ENCODE measurements at places on chromosomes 4 and X.

GRCh38 chrX:115232933-115233496 is 881 bp downstream of the LRCH2 start:
- peak; percentile 10 for DNase-seq

DNA sequence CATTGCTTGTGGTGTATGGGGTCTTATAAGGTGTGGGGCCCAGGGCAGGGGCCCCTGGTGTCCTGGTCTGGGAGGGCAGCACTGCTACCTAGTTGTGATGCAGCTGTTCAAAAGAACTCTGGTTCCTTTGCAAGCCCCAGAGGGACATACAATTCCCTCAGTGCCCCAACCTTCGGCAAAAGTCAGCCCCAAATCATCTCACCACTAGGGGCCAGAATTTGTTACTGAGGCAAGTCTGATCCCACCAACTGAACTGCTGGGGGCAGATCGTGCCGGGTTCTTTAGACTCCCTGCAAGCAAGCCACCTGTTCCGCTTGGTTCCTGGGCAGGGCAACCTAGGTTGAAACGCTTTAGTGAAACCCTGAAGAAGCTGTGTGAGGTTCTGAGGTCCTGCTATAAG is 180.1 kb upstream of the S100G start:
- no peak for DNase-seq

DNA sequence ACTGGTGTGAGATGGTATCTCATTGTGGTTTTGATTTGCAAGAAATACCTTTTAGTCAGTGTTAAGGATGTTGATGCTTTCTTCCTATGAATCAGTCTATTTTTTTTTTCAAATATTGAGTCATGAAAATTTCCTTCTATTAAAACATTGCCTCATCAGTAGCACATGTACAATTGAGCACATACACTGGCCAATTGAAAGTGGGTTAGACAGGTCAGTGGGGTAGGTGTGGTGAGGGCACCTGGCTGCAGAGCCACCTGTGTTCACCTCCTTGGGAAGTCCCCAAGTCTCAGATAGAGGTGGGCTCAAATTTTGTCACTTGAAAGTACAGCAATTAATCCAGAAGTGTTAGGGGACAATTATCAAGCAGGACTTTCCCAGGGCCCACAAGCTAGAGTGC is 243.7 kb downstream of the SPRY1 start:
- DNase-seq, result peak; percentile 73

- DNase-seq, result no peak
Observed at GRCh38 chr4:7821245-7822136, 118.2 kb downstream of the AFAP1 start.

- DNase-seq, result peak; percentile 44
Observed at GRCh38 chr4:39976945-39977488, 694 bp downstream of the PDS5A start.

DNA sequence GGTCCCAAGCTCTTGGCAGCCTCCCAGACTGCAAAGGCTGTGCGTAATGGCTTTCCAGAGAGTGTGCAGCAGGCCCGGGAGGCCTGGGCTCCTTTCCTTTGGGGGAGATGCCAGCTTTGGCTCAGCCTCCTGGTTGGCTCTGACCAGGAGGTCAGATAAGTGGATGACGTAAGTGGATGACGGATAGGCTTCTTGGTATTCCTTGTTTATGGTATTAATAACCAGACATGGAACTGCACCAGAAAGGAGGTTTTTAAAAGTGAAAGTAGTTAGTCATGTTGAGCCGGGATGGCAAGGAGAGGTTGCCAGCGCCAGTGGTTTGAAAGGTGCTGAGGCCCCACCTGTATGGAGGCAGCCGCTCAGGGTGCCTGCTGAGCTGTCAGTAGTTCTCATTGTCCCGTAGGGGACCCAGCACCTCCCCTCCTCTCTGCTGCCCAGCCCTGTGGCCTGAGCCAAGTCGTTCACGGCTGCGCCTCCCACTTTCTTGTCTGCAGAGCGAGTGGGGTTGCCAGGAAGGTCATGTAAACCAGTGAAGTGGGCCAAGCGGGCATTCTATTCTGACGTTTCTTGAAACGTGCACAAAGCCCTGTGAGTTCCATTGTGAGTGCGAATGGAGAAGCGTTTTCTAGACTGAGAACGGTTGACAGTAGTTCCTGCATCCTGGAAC is 28.7 kb upstream of the STOX2 start:
- DNase-seq, result peak; percentile 1

GRCh38 chrX:150643271-150643670 is 49.9 kb upstream of the MTMR1 start:
- DNase-seq, result peak; percentile 34

DNA sequence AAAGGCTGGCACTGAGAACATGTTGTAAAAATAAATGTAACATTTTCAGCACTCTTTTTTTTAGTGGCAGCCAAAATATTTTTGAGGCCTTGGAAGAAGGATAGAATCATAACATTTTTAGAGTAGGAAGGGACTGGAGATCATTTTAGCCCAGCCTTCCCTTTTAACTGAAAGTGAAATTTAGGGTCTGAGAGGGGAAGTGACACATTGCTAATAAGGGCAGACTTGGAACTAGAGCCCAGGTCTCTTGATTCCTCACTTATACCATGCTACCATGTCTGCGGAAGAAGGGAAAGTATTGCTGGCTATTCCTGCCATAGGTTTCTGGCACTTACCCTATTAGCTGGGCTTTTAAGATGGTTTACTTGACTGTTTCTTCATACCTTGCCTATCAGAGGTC is 4.8 kb downstream of the WDR44 start:
- no peak for DNase-seq

DNA sequence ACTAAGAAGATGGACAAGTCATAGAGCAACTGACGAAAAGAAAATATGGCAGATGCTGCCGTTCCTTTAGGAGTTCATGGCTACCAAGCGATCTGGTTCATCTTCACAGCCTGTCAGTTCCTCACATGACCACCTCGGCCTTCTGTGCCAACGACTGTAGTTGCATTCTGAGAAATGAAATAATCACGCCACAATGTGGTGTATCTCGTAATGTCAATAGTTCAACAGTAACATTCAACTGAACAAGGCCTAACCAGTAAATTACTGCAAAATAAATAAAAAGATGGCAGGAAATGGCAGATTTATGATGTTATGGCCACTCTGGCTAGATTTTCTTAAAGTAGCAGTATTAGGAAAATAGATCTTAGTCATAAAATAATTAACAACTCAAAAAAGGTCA is 4.4 kb downstream of the GPRIN3 start:
- no peak for DNase-seq

GRCh38 chrX:2478546-2479419 is 22.0 kb downstream of the DHRSX start:
- no peak for DNase-seq

- DNase-seq, result no peak
Observed at GRCh38 chr4:113637363-113637762, 124.2 kb downstream of the CAMK2D start.

DNA sequence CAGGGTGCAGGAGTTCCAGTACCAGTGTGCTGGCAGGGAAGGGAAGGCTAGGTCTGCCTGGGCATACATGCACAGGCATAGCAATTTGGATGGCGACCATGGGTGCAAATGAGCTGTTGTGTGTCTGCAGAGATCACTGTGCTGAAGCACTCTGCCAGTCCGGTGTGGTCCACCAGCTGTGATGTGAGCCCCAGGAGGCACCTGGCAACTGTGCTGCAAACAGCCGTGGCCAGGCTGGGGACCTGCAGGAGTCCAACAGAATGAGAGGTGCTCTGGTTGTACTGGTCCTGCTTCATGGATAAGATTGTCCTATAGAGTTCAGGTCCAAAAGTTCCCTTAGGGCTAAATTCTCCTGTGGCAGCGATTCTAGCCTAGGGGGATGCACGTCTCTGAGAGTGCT is 6.1 kb downstream of the FAM47A start:
- no peak for DNase-seq

GRCh38 chr4:8026453-8026852 is 86.8 kb upstream of the AFAP1 start:
- DNase-seq, result no peak

DNA sequence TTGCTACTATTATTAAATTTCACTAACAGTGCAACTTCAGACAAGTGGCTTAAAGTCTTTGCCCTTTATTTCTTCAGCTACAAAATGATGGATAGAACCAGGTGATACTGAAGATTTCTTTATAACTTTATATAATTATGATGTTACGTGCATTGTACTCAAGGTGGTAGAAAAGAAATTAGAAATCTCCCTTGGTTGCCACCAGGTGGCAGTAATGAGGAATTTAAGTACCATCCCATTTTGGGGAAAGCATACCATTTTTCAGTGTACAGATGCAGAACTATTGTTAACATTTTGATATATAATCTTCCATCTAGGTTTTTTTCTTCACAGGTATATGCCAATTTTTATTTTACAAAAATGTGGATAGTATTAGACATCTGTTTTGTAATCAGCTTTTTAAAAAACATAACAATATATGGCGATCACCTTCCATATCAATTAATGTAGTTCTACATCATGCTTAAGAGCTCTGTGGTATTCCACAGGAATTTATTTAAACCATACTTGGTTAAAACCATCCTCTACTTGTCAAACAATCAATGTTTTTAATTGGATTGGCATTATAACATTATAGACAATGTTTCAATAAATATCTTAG is 37.7 kb upstream of the RAB33B start:
- peak; percentile 53 for DNase-seq

DNA sequence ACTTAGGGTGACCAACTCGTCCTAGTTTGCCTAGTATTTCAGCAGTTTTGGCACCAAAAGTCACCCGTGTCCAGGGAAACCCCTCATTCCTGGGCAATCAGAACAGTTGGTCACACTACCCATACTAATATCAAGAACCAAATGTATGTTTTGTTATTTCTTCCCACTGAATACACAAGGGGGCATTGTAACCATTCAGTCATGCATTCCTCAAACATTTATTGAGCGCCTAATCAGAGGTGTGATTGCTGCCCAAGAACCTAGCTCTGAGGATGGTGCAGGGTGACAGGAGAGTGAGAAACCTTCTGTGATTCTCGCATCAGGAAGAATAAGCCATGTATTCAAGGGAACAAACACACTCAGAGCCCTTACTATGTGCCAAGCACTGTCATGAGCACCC is 69.8 kb upstream of the RAI2 start:
- no peak for DNase-seq

DNA sequence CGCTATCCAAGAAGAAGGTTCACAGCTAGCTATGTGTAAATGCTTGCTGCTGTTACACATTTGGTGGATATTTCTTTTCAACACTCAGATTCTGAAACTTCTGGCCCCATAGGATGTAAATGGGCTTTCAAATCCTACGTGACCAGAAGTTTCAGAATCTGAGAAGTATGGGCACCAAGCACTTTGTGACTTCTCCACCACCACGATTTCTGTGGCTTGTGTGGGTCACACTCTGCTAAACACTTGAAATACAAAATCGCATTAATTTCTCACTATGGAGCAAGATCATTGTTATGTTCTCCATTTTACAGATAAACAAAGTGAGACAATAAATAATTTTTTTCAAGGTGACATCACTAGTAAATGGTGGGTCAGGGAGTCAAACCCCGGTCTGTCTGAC is 259.4 kb upstream of the JADE1 start:
- no peak for DNase-seq

DNA sequence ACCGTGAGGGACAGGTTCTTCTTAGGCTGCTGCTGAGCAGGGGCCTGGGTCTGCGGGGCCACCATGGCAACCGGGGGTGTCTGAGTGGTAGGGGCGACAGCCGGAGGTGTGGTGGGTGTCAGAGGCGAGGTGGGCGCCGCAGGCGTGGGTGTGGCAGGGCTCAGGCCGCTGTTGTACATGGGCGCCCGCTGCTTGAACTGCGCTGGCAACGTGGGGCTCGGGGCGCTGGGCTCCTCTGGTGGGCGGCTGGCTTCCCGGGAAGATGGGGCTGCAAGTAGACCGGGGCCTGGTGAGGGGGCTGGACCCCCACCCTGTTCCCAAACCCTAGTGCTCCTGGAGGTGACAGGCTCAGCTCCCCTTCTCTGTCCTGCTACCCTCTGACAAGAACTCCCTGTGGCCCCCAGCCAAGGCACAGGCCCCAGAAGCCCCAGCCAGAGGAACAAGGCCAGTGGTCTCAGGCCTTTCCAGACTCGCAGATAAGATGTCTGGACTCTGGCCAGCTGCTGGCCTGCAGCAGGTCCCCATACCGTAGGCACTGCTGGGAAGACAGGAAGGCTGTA is 24.8 kb downstream of the NELFA start:
- DNase-seq, result no peak

- no peak for DNase-seq
Observed at GRCh38 chr4:108851366-108851765, 88.5 kb upstream of the ETNPPL start.

GRCh38 chr4:39134683-39135306 is 47.5 kb upstream of the WDR19 start:
- no peak for DNase-seq

- DNase-seq, result no peak
Observed at GRCh38 chr4:60847614-60848013, 352.5 kb upstream of the ADGRL3 start.

DNA sequence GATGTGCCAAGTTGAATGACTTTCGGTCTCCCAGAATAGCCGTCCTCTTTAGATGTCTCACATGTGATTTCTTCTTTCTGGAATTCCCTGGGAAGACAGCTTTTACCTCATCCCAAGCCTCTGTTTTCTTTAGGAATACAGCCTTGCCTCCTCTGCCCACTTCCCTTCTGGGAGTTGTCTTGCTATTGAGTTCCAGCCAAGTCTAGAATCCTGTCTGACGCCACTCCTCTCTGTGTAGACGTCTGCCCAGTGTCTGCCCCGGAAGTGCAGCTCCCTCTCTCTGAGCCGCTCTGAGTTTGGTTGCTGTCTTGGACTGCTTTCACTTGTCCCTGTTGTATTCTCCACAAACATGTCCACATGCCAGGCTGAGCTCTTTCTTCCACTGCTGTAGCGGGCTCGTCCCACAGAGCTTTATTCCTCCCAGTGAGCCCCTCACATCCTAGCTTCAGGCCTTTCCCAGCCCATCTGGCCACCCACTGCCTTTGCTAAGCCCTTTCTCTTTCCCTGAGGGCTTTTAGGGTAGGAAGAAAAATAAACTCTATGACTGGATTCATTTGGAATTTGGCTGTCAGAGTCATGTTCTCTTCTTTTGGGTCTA is 9.0 kb upstream of the IGFBP7 start:
- peak; percentile 85 for DNase-seq

GRCh38 chr4:74161666-74162450 is 3.9 kb downstream of the MTHFD2L start:
- no peak for DNase-seq

- DNase-seq, result no peak
Observed at GRCh38 chrX:130716781-130717413, 186.1 kb downstream of the ENOX2 start.

GRCh38 chr4:188657365-188657764 is 518.1 kb downstream of the TRIML1 start:
- no peak for DNase-seq
